T-helper 1 cell (primary cell): ENCODE measurements at places on chromosomes 7 and 10.
A peak's percentile ranks its signal among the peaks of the same experiment; 100 is the strongest.

- no peak for DNase-seq
These were observed 20.8 kb downstream of the LOXL4 start for GRCh38 chr10:98246911-98247805.

GRCh38 chr10:79930751-79931150, 18.2 kb downstream of the SFTPD start:
- DNase-seq, result no peak

GRCh38 chr10:90857635-90858460, at the start of gene HTR7:
Gene HTR7 (minus strand): TSS chr10:90858039. CDS start chr10:90857671, 368 bp downstream.
- DNase-seq, result peak; percentile 55

DNA sequence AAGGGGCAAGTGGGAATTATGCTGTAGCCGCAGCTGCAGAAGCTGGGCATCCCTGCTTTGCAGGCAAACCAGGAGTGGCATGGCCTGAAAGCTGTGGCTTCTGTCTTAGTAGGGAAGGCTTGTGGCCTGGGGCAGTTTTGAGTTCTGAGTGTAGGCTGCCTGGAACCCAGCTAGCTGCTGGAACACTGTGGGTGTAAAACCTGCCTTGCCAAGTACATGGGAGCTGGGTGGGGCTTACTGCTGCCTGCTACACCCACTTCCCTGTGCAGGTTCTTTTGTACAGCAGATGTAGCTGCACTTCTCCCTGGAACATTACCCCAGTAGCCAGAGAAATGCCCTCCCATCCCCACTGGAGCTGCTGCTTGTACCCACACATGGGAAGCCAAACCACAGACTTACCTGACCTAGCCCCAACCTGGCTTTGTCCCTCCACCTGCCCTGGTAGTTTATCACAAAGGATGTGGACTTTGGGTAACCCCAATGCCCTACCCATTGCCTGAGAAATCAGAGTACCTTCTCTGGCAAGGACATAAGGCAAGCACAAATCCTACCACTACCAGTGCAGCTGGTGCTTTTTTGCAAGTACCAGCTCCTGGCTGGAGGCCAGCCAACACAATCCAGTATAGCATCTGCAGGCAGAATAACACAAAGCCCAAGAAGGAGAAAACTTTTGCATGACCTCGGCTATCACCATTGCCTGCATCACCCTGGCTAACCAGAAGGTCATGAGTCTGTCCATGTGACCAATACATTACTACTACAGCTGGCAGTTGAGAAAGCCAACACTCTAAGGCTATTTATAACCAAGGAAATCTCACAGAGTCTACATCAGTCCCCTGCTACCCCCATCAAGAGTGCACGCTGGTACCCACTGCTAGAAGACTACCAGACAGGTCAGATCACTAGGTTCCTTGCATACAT, 26.5 kb upstream of the PPP1R3A start:
- DNase-seq, result no peak

DNA sequence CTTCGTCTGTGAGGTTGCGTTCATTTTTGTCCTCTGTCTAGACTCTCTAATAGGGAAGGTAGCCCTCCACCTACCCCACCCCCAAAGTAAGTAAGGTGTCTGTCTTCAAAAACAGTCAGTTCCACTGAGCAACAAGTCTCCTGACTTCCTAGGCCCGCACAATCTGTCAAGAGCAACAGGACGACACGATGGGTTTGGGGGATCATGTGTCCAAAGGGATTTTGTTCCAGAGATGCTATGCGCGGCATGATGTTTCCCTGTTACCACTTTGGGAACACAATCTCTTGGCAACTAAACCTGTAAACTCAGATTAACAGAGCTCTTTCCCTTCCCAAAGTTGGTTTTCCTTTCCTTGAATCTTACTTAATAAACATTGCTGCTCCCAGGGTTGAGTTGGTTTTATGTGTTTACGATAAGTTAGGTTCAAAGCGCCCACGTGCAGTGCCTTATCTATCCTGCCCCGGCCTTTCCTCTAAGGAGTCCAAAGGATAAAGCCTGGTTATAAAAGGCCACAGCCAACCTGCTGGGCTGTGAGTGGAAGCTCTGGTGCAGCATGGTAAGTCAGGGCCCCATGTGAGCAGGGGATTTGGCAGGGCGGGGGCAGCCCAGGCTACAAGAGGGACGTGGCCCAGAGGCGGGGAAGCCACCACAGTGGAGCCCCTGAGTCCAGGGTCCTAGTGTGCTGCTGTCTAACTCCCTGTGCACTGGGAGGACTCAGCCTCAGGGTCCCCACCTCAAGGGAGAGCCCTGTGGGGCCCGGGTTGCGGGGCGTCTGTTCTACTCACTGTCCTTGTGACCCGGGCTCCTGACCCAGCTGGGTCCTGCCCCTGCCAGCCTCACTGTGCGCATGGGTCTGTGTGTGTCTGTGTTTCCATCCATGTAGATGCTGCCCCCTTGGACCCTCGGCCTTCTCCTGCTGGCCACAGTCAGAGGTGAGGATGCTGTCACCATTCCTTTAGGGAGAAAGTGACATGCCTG, at the start of gene PNLIPRP2:
Gene PNLIPRP2 (plus strand): TSS at position 531 of the 978 bp plus-strand sequence.
- DNase-seq, result no peak

DNA sequence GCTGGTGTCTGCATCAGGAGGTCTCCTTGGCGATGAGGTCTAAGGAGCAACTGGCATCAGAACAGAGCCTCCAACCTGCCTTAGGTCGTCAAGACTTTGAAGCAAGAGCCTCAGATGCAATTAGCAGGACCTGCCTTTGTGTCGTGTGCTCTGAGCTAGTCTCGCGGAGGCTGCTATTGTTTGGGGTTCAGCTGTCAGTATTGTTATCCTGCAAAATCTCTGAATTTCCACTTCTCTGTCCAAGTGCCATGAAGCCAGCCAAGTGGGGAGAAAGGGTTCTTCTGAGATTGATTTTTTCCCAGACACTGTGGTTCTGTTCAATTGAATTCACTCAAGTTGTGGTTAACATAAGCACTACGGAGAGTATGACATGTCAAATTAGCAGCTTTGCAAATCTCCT, 78.7 kb downstream of the ADARB2 start:
- no peak for DNase-seq

- DNase-seq, result no peak
These were observed 31.3 kb upstream of the ZNRF2 start for GRCh38 chr7:30252885-30253795.

- no peak for DNase-seq
These were observed 2.5 kb downstream of the CYREN start for GRCh38 chr7:135168001-135168400.

DNA sequence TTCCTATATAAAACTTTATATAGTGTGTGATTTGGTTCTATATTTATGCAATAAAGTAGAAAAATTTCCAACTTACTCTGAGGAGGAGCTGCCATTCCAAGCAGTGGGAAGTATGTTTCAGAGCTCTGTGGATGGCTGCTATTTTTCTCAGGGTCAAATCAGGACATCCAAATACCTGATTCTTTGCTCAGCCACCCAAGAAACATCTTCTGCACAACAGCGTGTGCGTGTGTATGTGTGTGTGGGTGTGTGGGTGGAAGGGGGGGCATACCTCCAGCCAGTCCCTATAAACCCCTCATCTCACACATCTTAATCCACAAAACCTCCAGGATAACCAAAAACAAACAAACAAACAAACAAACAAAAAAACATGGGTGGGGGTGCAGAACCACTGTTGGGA, 66.3 kb upstream of the EMX2 start:
- no peak for DNase-seq

DNA sequence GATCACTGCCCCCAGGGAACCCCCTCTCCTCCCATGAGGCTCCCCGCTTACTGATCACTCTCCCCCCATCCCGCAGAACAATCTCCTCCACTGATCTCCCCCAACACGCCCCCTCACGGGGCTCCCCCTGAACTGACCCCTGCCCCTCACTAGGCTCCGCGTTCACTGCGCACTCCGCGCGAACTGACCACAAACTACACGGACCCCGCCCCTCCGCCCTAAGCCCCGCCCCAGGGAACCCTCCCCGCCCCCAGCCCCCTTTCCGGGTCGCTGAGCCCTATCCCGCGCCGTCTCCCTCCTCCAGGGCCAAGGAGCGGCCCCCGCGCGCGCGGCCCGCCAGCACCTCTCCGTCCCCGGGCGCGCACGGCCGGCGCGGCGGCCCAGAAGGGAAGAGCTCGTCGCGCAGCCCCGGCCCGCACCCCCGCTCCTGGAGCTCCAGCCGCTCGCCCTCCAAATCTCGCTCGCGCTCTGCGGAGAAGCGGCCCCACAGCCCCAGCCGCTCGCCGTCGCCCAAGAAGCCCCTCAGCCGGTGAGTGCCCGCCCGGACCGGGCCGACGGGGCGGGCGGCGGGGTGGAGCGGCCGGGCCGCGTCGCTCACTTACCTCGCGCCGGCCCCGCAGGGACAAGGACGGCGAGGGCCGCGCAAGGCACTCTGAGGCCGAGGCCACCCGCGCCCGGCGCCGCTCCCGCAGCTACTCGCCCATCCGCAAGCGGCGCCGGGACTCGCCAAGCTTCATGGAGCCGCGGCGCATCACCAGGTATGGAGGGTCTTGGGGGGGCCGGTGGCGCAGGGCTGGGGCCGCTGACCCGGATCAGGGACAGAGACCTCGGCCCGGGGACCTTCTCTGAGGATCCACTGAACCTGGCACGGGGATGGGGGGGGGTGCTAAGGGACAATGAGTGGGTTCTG, 19.9 kb upstream of the HSPB1 start:
- no peak for DNase-seq

GRCh38 chr7:1555813-1556543, at the start of gene TMEM184A:
Gene TMEM184A (minus strand): TSS chr7:1556205. CDS start chr7:1555484, 721 bp downstream.
- DNase-seq, result peak; percentile 40

- no peak for DNase-seq
These were observed 52.6 kb upstream of the CAPZA2 start for GRCh38 chr7:116809636-116810266.

DNA sequence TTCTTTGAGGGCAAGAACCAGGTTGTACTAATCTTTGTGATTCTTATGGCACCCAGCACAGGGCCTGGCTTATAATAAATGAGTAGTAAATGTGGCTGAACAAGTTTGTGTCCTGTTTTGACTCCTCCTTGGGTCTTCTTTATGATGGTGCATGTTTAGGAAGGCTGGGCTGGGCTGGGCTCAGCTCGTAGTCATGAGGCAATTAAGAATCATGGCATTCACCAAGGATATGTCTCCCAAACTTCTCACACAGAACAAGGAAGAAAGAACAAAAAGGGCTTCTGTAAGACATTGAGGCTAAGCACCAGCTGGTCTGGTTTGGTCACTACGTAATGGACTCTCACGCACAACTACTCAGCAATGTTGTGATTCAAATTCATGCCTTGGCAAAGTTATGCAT, 30.5 kb upstream of the YAE1 start:
- no peak for DNase-seq

DNA sequence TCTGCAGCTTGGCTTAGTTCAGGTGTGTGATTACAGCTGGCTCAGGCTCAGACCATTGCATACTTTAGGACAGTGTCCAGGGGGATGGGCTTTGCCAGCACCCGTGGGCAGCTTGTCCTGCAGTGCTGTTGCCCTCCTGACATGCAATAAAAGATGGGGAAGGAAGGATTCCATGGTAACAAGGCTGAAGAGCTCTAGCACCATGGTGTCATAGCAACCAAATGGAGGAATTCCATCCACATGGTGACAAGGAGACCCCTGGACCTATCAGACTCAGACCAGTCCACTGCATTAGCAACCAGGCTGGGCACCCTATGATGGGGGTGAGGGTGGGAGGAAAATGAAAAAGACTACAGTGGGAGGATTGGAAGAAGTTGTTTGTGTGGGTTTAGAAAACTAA, 49.9 kb downstream of the SORCS3 start:
- DNase-seq, result no peak

DNA sequence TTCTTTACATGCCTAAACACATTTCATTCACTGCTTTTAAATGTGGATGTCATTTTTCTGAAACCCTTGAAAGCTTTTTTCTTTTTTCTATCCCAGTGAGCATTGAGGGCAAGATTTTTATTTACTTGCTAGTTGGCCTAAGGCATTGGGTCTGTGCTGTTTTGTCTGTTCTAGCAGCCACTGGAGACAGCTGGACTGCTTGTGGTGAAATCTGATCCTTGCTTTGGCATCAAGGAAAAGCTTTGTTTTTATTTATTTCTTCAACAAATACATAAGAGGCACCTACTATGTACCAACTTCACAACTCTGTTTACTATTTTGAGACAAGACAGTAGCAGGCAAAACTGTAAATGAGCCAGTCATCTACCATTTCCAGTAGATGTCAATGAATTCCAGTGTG, 28.4 kb upstream of the PDLIM1 start:
- no peak for DNase-seq

DNA sequence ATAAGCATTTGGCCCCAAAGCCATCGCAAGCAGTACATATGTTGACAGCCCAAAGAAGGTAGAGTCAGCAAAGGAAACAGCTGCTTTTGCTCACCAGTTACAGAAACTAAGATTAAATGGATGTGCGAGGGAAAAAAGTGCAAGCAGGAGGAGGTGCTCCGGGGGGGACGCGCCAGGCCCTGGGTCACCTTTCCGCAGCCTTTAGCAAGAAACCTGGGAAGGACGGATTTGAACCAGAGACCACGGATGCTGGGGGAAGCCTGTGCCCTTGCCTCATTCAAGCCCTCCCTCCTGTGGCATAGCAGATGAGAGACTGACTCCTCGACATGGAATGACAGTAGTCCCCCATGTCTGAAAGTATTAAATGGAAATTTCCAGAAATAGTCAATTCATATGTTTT, 405.6 kb upstream of the PRKCQ start:
- DNase-seq, result no peak

DNA sequence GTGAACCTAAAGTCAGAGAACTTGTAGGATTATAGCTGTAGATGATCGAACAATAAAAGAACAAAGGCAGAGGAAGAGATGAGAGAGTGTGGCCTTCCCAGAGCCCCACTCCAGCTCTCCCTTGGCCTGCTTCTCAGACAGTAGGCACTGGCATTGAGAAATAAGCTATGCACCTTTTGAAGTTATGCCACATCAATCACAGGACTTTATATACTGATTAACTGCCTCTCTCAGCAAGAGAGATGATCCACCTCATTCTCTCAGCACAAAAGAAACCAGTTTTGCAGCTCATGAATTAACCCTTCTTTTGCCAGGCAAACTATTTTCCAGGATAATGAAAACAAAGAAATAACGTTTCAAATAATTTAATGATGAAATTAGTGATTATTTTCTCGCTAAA, 22.0 kb upstream of the CTTNBP2 start:
- no peak for DNase-seq
